ENCODE measurements at places on chromosomes 13 and 19.

DNA sequence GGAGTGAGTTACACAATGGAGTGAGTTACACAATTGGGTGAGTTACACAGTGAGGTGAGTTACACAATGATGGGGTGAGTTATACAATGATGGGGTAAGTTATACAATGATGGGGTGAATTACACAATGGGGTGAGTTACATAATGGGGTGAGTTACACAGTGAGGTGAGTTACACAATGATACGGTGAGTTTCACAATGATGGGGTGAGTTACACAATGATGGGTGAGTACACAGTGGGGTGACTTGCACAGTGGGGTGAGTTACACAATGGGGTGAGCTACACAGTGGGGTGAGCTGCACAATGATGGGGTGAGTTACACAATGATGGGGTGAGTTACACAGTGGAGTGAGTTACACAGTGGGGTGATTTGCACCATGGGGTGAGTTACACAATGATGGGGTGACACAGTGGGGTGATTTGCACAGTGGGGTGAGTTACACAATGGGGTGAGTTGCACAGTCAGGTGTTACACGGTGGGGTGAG, 52.5 kb upstream of the GAS6 start:
- no peak for DNase-seq

DNA sequence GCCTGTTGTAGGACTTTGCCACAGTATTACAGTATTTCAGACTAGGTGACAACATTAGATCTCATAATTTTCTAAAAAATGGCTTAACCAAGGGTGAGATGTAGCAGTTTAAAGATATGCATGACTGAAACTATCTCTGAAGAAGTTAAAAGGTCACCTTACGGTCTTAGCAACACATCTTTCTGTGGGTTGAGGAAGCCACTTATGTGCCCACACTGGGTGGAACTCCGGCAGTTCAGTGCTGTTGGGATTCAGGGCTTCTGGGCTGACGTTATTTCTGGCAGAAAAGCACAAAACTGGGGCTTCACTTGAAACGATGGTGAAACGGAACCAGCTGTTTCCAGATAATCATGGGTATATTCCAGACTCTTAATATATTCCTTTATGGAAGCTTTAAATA, 697.3 kb downstream of the PCDH9 start:
- no peak for DNase-seq

DNA sequence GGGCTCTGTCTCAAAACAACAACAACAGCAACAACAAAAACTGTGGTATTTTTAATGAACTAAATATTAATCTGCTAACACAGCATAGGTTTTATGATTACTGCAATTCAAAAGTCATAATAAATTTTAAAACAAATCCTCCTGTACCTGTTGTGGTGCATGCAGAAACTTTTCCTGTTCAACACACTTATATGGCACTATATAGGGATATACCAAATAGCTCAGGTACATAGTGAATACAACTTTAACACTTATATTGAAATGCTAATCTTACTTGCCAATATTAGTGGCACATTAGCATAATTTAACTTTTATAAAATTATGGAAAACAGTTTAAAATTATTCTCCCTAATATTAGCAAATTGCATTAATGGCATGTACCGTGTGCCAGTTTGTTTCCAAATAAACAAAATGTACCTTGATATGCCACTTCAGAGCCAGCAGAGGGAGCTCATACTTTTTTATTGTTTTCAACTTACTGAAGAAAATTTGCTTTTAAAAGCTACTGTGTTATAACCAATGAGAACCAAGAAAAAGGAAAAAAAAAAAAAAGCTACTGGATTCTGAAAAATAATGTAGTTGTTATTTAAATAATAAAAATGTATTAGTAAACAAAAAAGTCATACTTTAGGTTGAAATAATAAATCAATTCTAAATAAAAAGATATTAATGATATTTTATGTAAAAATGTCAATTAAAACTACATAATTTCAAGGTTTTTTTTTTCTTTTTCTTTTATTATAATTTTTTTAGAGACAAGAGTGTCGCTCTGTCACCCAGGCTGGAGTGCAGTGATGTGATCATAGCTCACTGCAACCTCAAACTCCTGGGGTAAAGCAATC, 18.0 kb upstream of the RBM26 start:
- DNase-seq = no peak

GRCh38 chr13:63944911-63945310, 2529.3 kb upstream of the PCDH20 start:
- DNase-seq = no peak

DNA sequence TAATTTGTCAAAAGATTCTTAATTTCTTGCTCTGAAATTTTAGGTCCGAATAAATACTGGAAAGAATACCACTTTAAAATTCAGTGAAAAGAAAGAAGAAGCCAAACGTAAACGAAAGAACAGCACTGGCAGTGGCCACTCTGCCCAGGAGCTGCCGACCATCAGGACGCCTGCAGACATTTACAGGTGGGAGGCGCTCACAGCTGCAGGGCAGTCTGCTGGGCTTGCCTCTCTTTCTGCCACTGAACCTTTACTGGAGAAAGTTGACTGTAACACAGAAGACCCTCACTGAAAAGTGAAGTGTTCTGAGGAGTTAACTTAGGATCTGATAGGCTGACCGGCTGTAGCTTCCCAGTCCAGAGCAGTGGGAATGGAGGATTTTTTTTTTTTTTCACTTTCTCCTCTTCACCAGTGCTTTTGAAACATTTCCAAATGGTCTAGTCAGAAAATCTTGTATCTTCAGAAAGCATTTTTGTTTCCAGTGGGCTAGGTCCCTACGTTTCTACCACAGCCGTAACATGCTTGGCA, 69.1 kb downstream of the URI1 start:
- DNase-seq = no peak

- DNase-seq = peak; percentile 87
Observed at GRCh38 chr13:113187263-113187669, 21.2 kb downstream of the PCID2 start.

- DNase-seq = no peak
Observed at GRCh38 chr13:74032325-74032724, 101.9 kb downstream of the KLF12 start.

DNA sequence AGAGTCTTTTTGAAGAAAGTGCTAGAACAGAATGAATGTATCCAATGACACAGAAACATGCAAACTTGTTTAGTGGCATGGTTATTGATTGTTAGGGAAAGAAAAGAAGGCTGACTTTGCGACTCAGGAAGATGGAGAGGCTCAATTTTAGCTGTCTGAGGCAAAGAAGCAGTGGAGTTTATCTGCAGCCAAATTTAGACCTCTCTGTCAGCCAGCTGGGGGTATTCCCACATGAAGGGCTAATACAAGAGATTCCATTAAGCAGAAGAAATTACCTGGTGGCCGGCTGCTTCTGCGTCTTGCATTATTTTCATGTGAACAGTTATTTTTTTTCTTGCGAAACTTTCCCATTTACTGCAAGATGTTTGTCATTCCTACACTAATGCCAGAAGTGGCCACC, 240.2 kb upstream of the NBEA start:
- no peak for DNase-seq

GRCh38 chr13:99267927-99268326, 9.7 kb upstream of the GPR18 start:
- no peak for DNase-seq

DNA sequence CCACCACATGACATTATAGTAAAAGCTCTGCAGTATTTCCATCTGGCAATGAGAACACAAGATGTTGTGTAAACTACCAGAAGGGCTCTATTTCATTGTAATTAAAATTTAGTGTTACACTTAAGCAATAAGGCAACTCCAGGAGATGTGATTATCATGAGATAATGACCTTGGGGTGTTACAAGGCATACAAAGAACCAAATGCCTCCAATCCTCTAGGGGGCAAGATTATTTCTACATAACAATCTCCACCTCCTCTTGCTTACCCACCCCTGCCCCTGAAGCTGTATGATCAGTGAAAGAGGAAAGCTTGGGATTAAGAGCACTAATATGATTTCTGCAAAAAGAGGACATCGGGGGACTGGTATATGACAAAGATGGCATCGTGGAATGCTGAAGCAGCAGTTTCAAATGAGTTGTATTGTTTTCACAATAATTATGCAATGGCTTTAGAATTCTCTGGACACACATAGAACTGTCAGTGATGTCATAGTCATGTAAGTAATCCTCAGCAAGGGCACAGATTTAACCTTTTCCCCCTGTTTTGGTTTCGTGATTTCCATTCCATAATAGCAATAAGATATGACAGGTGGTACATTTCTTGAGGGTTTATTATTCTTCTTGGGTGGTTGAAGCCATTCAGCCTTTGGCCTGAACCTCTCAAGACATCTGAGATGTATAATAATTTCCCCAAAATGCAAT, 295.3 kb downstream of the MZT1 start:
- DNase-seq = no peak

DNA sequence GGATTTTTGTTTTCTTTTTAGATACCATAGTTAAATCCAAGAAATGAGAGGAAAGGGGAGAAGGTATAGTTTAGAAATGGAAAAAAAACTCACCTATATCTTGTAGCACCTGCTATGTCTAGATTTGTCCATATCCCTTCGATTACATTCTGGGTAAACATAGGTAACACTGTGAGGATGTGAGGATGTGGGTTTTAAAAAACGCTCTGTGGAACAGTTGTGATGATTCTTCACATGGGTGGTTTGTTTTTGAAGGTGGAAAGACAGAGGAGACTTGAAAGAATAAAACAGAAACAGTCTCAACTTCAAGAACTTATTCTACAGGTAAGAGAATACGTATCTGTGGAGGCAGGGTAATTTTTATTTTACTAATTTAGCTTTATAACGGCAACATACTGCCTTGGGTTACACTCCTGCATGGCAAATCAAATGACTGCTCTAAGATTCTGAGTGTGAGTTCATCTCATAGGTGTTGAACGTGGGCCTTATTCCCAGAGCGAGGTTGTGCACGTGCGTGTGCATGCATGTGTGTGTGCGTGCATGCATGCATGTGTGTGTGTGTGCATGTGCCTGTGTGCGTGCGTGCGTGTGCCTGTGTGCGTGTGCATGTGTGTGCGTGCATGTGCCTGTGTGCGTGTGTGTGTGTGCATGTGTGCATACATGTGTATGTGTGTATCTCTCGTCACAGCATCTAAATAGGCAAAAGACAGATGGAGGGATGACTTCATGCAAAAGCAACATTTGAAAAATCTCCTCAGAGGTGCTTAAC, 23.5 kb downstream of the ATP4B start:
- DNase-seq = peak; percentile 0

GRCh38 chr13:50025436-50025835, 10.2 kb downstream of the KCNRG start:
- no peak for DNase-seq

DNA sequence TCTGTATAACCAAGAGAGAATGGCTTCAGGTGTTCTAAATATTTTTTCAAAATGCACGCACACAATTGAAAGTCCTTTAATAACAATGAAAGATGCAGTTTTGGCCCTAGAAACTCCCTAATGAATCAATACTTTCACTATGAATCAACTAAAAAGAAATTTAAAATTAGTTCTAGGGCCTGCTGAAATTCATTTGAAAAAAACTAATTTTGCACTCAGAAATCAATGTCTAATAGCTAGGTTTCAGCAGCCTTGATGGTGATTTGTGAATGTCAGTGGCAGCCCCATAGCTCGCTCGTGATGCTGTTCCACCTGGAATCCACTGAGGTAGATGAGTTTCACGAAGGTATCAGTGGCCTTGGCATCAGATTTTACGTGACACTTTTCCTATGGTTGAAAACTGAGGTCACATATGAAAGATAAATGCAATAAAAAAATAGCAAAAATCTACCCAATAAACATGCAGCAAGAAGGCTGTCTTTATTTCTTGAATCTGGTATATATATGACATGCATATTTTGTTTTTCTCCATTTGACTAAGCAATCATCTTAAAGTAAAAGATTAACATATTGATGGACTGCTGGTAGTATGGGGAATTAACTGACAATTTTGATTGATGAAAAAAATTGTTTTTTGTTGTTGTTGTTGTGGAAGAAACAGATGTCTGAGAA, 141.0 kb downstream of the AKAP11 start:
- DNase-seq = no peak

- no peak for DNase-seq
Observed at GRCh38 chr13:110985541-110985940, 70.7 kb upstream of the ANKRD10 start.

GRCh38 chr19:4583961-4584669, 24.6 kb upstream of the SEMA6B start:
- DNase-seq = no peak

GRCh38 chr19:55669418-55670279, 5.4 kb upstream of the EPN1 start:
- no peak for DNase-seq

- no peak for DNase-seq
Observed at GRCh38 chr13:102033386-102033785, 368.5 kb downstream of the FGF14 start.

DNA sequence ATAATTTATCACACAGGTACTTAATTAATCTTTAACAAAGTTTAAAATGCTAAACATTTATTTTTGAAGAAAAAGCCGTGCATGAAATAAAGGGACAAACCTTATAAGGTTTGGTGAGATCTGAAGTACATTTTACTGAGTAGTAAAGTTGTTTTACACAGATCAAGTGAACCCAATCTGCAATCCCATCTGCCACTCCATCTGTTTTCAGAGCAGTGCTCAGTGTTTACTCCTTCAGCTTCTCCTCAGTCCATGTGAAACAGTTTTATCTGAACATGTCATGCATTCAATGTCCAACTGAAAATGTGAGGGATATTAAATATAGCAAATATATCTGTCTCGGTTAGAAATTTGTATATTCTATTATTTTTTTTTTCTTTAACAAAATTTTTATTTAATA, 166.8 kb downstream of the MAB21L1 start:
- DNase-seq = no peak

DNA sequence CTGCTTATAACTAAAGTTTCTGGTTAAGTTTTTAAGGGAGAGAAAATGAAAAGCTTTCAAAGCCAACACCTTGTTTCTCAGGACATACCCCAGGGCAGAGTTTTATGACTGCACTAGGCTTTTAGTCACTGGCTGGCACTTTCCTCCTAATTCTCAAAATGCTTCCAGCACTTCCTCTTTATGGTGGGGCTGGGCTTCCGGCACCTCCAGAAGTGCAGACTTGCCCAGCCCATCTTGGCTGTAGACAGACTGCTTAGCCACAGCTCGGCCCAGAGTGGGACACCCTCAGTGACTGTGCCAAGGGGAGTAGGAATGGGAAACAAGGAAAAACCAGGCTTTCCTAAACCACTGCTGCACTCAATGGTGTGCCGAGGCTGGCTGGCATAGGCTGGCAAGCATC, 23.2 kb upstream of the GTF3A start:
- DNase-seq = peak; percentile 30

All from left ventricle myocardium inferior (tissue), 1 donor.